NCI-H345 (cell line): ENCODE measurements at places on chromosomes 11 and 22.

GRCh38 chr22:22855617-22856308 is 31.9 kb upstream of the IGLL5 start:
- DNase-seq: no peak

- DNase-seq: no peak
Observed at GRCh38 chr11:119589001-119589400, 140.0 kb downstream of the NECTIN1 start.

DNA sequence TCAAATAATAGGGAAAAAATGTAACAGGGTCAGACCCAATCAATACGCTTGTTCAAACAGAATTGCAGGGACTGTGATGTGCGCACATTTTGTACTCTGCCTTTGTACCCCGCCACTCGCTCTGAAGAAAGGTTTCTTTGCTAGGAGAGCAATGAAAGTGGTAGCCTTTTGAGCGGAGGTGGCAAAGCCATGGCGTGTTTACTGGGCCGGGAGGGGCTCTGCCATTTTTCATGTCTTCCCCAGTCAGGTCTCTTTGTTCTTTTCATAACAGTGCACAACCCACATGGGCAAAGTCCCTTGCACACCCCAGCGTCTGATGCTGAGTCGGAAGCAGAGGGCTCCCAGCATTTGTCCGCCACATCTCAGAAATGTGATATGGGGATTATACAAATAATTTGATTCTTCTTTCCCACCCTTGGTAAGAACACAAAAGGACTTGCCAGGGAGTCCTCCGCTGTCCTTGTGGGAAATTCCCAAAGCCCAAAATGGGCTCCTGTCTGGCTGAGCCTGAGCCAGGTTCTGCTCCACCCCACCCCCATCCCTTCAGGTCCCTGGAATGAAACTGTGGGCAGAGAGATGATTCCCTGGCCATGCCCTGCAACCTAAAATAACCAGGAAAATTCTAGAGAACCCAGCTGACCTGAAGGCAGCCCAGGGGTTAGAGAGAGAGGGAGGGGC is 36.6 kb downstream of the C11orf58 start:
- DNase-seq: no peak

GRCh38 chr22:18152519-18152918 is 2.5 kb downstream of the USP18 start:
- DNase-seq: no peak

DNA sequence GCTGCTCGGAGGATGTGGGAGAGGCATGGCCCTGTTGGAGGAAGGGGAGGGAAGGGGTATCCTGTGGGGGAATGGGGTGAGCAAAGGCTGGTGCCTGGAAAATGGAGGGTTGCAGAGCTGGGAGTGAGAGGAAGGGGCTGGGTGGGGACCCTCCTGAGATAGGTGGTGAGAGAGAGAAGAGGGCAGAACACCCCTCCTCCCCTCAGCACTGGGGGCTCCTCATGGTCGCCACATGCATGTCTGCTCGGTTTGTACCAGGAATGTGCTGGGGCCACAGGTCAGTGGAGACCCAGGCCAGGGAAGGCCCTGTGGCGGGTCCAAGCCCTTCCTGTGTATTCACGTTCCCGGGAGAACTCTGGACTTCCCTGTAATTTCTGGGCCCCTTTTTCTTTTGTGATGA is 27.8 kb upstream of the ACR start:
- DNase-seq: no peak
